Stimulated activated CD8-positive, alpha-beta memory T cell treated with anti-CD3 and anti-CD28 coated beads, Interleukin-7, amount 100 ng/mL, for 1 hour (primary cell): ENCODE measurements at places on chromosomes 6 and 20.

DNA sequence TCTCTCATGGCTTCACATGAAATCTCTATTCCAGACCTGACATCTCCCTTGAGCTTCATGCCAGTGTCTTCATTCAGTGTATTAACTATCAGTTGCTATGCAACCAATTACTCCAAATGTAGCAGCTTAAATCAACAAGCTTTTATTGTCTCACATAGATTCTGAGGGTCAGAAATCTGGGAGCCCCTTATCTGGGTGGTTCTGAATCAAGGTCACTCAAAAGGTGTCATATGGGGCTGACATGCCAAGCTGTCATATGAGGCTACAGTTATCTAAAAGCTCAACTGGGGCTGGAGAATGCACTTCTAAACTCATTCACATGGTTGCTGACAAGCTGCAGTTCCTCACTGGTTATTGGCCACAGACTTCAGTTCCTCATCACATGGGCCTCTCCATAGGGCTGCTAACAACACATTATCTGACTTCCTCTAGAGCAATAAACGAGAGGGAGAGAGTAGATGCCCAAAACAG, 7.3 kb upstream of the CGA start:
- no peak for DNase-seq

GRCh38 chr6:152098683-152099082, 291.2 kb downstream of the ESR1 start:
- DNase-seq = no peak

DNA sequence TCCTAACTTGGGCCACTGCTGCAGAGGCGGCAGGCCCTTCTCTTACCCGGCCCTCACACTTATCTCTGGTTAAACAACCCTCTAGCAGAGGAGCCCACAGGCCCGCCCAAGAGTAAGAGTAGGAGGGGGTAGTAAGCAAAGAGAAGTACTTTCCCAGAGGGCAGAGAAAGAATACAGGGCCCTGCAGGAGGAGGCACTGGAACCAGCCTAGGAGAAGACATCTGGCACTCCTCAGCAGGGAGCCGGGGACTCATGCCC, 10.1 kb downstream of the MTCH1 start:
- no peak for DNase-seq

DNA sequence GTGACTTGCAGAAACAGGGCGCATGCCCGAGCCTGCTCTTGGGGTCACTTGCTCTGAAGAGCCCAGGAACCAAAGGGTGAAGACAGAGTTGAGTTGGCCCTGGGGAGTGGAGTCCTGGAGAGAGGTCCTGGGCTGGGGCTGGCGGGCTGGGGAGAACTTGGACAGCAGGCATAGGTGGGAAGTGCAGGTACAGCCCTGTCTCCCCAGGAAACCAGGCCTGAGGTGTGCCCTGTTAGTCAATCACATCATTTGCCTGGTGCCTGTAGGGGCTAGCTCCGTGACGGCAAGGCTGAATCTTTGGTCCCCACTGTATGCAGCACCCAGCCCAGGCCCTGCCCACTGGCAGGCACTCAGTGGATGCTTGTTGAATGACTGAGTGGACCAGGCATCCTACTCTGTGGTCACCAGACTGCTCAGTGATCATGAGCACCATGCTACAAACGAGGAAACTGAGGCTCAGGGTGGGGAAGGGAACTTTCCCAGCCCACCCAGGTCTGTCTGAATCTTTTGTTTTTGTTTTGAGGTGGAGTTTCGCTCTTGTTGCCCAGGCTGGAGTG, 15.6 kb upstream of the NOL4L start:
- DNase-seq = no peak

- no peak for DNase-seq
Measured at GRCh38 chr6:107691062-107691751, 132.9 kb downstream of the SCML4 start.

GRCh38 chr20:16111172-16111832, 461.9 kb downstream of the KIF16B start:
- DNase-seq = no peak

DNA sequence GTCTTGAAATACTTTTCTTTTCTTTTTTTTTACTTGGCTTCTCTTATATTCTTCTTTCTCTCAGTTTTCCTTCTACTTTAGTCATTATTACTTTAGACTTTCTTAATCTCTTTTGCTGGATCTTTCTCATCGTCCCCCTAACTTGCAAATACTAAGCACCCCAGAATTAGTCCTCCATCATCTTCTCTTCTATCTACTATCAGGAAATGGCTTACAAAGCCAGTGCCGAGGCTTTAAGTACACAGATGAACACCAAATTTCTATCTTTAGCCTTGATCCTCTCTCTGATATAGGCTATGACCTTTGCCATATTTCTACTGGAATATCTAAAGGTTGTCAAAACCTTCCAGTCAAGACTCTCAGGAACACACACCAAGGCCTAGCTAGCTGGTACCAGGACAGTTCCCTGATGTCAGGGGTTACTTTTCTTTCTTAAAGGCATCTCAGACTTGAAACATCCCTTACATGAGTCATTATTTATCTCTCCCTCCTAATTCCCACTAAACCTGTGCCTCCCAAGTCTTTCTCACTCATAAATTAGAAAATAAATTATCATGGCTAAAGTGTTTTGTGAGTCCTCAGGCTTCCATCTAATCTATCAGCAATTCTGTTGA, 278.6 kb upstream of the TCF21 start:
- DNase-seq = no peak

DNA sequence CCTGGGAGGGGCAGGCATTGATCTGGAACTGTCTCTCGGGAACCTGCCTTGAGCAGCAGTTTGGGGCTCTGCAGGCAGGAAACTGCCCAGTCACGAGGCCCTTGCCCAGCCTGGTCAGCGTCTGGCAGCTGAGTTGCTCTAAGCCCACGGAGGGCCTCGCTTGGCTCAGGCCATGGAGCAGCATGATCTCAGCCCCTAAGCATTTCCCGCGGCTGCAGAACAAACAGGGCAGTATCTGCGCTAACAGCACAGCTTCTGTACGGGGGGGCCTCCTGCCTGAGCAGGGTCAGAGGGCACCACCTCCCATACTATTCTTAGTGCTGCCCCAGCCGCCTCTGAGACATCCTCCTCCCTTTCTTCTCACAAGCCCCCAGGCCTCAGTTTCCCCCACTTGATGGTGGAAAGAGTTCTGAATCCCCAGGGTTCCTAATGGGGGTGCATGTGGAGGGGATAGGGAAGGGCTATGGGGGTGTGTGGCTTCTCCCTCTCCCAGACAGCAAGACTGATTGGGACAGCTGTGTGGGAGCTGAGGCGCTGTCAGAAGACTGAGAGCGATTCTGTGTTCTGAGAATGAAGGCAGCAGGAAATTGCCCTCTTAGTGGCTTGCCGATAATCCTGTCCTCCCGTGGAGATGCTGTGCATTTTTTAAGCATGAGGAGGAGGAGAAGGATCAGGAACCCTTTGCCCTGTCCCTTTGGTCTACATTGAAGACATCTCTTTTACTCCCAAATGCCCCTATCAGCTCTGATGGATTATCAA, 46.4 kb downstream of the MOCS1 start:
- no peak for DNase-seq

DNA sequence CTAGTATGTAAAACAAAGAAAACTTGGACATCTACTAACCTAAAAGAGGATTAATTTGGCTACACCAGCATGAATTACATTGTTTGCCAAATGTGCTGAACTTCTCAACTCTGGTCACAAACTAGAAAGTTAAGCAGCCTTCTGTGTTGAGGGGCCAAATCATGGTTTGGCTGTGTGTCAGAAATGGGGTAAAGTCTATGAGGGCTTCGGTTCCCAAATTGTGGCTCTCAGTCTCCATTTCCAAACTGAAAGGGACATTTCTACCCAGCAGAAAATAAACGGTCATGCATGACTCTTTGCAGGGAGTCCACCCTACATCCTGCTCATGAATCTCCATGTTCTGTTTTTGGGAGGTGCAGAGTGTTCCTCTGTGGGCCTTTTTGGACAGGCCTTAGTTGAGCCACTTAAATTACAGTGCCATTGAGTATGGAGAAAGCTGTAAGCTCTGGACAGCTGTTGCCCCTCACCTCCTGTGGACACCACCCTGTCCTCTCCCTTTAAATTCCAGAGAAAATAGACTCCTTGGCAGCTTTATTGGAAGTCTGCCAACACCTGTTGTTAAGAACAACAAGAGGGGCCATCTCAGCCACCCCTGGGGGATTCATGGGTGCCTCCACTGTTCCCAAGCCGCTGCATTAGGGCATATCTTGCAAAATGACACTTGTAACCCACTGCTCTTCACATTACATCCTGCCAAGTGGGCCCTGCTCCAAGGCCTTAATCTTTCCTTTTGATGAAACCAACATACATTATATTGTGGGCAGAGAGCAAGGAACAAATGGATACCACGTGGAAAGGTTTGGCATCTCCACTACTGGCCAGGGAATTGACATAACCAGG, 27.5 kb upstream of the SNRPC start:
- no peak for DNase-seq

GRCh38 chr6:142802124-142802523, 142.9 kb downstream of the HIVEP2 start:
- no peak for DNase-seq

GRCh38 chr20:40565682-40566040, 123.4 kb downstream of the MAFB start:
- no peak for DNase-seq

GRCh38 chr6:166614171-166614583, 12.9 kb downstream of the RPS6KA2 start:
- no peak for DNase-seq

- DNase-seq = no peak
Measured at GRCh38 chr6:136987526-136987925, 57.2 kb downstream of the IL20RA start.

DNA sequence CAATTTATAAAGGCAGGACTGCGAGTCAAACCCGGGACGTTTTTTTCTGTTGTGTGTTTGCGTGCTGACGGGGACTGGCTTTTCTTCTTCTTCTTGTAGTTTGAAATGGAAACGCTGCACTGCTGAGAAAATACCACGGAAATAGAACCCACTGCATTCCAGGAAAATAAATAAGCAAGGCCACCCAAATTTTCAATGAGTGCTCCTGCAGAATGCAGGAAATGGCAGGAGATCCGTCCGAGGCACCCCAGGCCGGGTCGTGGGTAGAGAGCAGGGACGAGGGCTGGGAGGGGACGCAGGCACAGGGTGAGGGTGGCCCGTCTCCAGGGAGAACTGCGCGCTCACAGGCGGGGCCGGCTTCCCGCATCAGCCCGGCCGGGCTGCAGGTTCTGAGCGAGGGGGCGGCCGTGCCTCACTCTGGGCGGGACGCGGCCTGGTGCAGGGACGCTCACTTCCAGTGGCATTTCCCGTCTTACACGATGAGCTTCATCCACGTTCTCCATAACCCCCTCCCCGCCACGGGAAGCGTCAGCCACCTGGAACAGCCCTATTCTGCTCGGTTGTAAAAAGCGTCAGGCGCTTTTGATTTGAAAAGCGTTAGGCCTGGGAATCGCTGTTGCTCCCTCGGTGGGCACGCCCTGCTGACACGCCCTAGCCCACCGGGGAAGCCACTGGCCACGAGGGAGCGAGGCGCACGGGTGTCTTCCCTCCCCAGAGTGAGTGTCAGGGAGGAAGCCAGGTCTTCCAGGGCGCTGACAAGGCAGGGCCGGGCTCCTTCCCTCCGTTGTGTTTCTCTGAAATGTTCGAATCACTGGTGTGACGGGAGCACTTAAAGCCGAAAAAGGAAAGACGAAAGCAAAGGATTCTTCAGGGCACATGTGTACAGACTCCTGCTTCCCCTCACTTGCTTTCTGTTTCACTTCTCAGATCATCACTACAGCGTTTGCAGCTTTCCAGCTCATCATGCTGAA, 17.9 kb upstream of the EXOC2 start:
- peak; percentile 9 for DNase-seq

GRCh38 chr6:164370773-164371172, 938.6 kb downstream of the C6orf118 start:
- DNase-seq = no peak

- no peak for DNase-seq
Measured at GRCh38 chr20:34493646-34494045, 22.6 kb upstream of the DYNLRB1 start.

- no peak for DNase-seq
Measured at GRCh38 chr6:52568320-52568719, 8.5 kb downstream of the TRAM2 start.

- DNase-seq = no peak
Measured at GRCh38 chr6:79465381-79465780, 71.8 kb downstream of the LCA5 start.

DNA sequence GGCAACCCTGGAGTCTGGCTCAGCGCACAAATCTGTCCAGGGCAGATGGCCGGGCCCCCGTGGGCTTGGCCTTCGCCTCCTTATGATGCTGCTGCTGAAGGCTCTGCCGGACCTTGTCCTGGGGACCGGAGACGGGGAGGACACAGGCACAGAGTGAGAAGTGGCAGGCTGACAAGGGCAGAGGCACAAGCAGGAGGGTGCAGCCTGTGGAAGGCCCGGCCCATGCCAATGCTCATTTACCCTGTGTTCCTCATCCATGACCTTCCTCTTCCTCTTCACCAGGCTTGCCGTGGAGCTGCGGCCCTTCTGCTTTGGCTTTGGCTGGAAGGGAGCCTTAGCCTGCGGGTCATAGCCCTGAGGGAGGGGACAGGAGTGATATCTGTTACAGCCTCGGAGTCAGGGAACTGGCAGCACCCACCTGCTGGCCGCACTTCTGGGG, 2.4 kb downstream of the B3GALT4 start:
- no peak for DNase-seq

DNA sequence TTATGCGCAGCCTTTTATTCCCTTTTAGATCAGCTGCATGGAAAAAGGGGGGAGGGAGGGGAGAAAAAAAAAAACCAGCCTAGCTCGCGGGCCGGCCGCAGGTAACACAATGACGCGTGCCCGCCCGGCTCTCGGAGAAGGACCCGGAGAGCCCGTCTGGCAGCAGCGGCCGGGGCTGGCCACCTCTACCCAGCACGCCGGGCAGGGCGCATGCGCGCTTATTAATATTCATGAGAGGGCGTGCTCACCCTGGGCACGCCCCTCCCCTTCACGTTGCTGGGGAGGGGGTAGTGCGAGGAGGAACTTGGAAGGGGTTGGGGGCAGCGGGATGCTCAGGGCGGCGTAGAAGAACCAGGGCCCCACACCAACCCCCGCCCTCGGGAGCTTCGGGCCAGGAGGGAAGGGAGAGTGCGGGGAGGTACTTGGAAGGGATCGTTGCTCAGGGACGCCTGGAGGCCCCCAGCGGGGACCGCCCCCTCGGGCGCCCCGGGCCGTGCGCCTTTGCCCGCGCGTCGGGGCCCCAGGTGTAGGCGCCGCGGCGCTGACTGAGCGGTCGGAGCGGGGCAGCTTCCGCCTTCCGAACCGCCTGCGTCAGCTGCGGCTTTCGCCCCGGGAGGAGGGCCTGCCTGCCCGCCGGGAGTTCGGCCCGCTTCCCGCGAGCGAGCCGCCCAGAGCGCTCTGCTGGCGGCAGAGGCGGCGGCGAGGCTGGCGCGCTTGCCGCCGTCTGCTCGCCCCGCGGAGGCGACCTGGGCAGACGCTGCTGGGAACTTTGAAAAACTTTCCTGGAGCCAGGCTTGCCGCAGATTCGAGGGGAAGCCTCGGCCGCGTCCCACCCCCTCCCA, at the start of gene JAG1:
JAG1 (minus strand) TSS at position 158 of the 842 bp plus-strand sequence. CDS start 469 bp downstream, outside the sequence.
- peak; percentile 33 for DNase-seq
